Activated CD8-positive, alpha-beta T cell treated with anti-CD3 and anti-CD28 coated beads, Interleukin-2, amount 10 ng/mL, durations not matched to agents 7 days and 5 days (primary cell): ENCODE measurements at places on chromosomes 3 and 15. TPM values are rescaled to one million over a fixed set of nuclear protein-coding genes. Genes with fewer than 3 reads are reported as not detected.

DNA sequence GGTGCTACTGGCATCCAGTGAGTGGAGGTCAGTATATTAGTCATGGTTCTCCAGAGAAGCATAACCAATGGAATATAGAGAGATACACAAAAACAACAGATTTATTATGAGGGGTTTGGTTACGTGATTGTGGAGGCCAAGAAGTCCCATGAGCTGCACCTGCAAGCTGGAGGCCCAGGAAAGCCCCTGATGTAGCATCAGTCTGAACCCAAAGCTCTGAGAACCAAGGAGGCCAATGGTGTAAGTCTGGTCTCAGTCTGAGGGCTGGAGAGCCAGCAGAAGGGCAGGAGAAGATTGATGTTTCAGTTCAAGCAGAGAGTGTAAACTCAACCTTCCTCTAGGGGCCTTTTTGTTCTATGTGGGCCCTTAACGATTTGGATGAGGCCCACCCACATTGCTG is 144.1 kb downstream of the KLF13 start:
- H3K36me3 ChIP-seq = peaks cover 10% of the 10 kb centered on the region
- no peak overlapping the region for H3K27ac ChIP-seq
- no peak overlapping the region for H3K4me3 ChIP-seq
- no peaks in the 10 kb centered on the region for H3K27me3 ChIP-seq
- DNase-seq = no peak
- H3K4me1 ChIP-seq = peaks cover 38% of the 10 kb centered on the region

DNA sequence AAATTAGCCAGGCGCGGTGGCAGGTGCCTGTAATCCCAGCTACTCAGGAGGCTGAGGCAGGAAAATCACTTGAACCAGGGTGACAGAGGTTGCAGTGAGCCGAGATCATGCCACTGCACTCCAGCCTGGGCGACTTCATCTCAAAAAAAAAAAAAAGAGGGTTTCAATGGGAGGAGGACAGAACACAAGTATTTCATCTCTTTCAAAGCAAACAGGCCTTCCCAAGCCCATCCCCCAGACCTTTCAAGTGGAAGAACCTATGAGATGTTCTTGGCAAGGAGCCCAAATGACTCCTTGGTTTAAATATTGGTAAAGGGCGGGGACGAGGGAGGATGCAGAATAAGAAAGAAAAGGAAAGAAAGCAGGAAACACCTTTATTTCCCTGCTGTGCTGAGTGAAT is 62.2 kb upstream of the MCF2L2 start:
- no peak overlapping the region for H3K4me3 ChIP-seq
- H3K27me3 ChIP-seq = no peaks in the 10 kb centered on the region
- no peak for DNase-seq
- peaks cover 3% of the 10 kb centered on the region for H3K4me1 ChIP-seq
- peaks cover 46% of the 10 kb centered on the region for H3K36me3 ChIP-seq

- no peak overlapping the region for H3K27ac ChIP-seq
- no peaks in the 10 kb centered on the region for H3K36me3 ChIP-seq
- H3K27me3 ChIP-seq = no peaks in the 10 kb centered on the region
These were observed 25.6 kb downstream of the COL8A1 start for GRCh38 chr3:99663977-99664376.

Gene NPAP1
- total RNA-seq = not detected

Gene RASL12
- total RNA-seq = not detected

Gene GRK7
- total RNA-seq = not detected

Gene EPHB3
- total RNA-seq = 0.11 TPM
